ENCODE measurements at places on chromosomes 2 and 18.
A peak's percentile ranks its signal among the peaks of the same experiment; 100 is the strongest.

- no peak for DNase-seq
Observed at GRCh38 chr2:74925361-74925786, 33.1 kb upstream of the POLE4 start.

DNA sequence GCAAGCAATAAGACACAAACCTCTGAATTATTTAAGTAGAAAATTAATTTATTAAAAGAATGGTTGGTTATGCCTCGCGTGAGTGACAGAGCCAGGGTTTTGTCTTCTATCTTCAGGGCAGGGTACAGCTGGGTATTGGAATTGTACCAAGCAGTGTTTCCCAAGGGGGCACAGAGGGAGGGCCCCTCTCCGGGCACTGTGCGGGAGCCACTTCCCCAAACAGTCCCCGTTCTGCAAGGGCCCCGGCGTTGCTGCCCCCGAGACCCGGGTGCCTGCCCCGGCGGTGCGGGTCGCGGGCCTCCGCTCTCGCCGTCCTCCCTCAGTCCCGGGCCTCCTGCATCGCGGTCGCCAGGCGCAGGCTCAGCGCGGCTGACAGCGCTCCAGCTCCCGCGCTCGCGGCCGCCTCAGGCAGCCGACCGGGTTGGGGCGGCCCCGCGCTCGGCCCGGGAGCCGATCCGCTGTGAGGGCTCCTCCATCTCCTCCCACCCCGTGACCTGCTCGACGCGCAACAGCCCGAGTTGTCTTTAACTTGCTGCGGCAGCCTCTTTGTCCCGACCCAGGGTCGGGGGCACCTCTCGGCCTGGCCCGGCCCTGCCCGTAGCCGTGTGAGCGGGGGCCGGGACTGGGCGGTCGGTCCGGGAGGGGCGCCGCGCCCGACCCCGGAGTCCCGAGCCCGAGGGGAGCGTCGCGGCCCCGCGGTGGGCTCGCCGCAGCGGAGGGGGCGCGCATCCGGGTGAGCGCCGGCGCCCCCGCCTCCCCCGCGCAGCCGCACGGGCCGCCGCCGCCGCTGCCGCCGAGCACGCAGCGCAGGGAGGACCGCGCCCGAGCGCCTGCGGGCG is 620 bp upstream of the GALNT1 start:
- DNase-seq = peak; percentile 41

GRCh38 chr2:3911882-3912455 is 208.6 kb downstream of the DCDC2C start:
- DNase-seq = no peak

- DNase-seq = no peak
Observed at GRCh38 chr2:207516206-207516605, 13.6 kb upstream of the CREB1 start.

DNA sequence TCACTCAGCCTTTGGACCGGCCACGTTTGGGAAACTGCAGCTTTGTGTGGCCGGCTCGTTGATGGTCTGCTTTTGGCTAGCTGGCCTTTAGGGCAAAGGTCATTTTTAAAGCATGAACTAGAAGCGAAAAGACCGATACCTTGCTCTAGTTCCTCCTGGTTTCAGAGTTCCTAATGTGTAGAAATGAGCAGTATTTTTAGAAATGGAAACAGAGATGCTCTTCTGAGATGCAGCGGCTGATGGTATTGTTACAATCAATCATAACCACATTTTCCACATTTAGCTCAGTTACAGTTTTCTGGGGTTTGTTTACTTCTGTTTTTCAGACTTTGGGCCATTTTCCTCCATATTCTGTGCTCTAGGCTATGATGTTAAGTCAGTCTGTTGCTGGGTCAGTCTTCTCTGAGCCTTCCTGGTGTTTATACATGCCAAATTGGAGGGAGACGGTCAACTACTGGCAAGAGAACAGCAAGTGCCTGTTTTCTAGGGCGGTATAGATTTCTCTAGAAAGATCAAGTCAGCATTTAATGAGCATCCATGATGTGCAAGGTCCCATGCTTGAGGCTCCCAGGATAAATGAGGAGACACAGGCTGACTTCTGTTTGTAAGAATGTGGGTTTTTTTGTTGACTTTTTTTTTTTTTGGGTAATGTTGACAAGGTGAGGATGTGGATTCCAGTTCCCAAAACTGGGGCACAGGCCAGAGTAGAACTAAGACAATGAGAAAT is 28.0 kb downstream of the RNF144A start:
- no peak for DNase-seq

DNA sequence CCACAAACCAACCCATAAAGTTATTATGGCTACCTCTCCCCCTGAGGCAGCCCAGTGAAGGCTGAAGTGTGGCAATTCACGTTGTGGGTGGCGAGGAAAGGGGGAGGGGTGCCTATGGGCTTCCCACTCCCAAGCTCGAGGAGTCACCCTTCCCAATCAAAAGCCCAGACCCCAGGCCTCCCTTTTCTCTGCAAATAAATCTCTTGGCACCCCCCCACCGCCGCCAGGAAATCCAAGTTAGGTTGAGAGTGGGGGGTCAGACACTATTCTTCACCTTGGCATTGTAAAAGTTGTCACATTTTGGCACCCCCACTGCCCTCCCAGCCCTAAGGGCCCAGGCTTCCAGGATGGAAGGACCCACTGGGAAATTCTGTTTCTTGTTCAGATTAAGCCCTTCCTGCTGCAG is 6.9 kb downstream of the ANKRD53 start:
- no peak for DNase-seq

GRCh38 chr2:113136828-113137775 is 9.7 kb downstream of the IL1RN start:
- peak; percentile 15 for DNase-seq

- DNase-seq = no peak
Observed at GRCh38 chr2:240295256-240296103, 140.0 kb upstream of the GPC1 start.

DNA sequence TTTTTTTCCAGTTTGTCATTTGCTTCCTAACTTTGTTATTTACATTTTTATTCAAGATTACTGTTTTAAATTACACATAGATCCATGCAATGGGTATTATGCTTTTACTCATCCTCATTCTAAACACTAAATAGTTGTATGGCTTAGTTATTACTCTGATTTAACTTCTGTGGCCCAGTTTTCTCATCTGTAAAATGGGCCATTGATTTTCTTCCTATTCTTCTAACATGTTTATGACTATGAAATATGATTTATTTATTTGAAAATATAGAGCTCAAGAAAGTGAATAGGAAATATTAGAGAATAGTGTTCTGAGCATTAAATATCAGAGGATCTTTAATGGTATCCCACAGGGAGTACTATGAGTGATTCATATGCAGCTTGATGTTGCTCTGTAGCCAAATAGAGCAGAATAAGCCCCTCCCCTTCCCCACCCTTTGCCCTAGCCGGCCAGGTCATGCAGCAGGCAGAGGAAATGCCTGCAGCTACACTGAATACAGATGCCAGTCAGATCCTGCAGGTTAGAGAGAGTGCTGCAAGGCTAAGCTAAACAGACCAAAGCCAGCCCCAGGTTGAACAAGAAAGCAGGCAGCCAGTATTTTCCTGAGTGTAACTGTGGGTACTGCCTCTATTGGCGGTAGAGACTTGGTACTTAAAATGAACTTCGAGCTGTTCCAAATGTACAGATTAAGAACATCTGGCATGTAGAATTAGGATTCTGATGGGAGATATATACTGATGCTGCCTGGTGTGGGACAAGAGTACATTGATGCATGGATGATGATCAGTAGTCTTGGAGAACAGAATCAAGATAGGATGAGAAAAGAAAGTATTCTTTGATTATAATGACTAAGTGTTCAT is 11.7 kb upstream of the ACYP2 start:
- DNase-seq = peak; percentile 13

DNA sequence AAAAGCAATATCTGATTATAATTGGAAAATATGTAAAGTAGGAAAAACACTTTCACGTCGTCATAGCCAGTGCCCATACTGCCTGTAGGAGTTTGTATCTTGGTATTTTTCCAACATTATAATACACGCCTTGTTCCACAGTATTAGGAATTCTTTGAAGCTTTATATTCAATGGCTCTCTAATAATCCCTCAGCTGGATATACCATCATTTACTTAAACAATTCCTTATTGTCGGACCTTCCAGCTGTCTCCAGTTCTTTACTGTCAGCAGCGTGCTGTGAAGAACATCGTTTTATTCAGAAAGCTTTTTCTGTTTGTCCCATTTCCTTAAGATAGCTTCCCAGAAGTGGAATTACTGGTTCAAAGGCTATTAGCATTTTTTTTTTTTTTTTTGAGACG is 31.7 kb downstream of the ATP6V1C2 start:
- no peak for DNase-seq

- no peak for DNase-seq
Observed at GRCh38 chr2:46014911-46015654, 282.1 kb upstream of the EPAS1 start.

GRCh38 chr2:220509096-220509757 is 881.8 kb downstream of the SLC4A3 start:
- no peak for DNase-seq

DNA sequence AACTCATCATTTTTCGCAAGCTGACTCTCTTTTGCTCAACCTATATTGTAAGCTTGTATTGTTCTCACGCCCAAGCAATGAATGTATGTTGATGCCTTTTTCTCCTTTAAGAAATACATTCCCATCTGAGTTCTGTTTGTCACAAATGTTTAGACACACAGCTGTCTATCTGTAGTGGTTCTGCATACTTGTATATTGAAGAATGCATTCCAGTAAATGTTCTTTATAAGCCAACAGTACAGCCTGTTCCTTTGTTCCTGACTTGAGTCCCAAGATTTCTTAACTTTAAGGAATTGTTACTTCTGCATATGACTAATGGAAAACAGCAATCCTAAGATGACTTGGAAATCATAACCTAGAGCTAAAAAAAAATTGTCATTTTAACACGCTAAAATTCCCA is 849.1 kb upstream of the POU3F3 start:
- DNase-seq = no peak

DNA sequence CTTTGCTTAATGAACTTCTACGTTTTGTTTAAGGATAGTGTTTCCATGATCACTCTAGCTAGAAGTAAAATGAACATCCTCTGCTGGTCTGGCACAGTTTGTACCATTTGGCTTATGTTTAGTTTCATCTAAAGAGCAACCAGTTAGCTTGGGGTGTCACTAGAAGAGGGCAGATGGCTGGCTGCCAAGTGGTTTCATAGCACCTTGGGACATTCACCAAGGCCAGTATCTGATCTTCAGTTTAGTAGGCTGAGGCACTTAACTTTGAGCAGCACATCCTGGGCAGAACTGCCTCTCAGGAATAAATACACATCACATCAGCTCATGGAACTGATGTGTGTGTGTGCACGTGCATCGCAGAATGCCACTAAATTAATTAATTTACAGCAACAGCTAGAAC is 68.4 kb downstream of the NXPH2 start:
- no peak for DNase-seq

- DNase-seq = no peak
Observed at GRCh38 chr2:105255979-105256378, 14.4 kb downstream of the GPR45 start.

DNA sequence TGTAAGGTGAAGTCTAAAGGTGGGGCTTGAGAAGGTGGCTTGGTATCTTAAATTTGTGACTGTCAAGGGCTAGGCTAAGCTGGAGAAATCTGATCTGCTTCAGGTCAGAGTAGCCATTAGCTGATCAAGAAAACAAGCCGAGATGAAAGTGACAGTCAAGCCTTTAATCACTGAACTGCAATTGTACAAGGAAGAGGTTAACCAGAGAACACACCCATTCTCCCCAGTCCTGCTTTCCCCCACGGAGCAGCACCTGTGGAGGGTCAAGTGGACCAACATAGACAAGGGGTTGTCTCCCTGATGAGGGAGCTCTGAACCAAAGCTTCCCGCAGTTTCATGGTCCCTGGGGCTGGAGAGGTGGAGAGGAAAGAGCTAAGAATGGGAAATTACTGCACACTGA is 901.2 kb downstream of the DCC start:
- DNase-seq = no peak

Measured in effector memory CD4-positive, alpha-beta T cell (primary cell).